Stimulated activated CD8-positive, alpha-beta memory T cell treated with anti-CD3 and anti-CD28 coated beads, Interleukin-2, amount 100 ng/mL, for 1 hour (primary cell): ENCODE measurements at places on chromosomes 2 and 18.

- DNase-seq, result no peak
Measured at GRCh38 chr2:171482308-171482707, 40.0 kb upstream of the CYBRD1 start.

- no peak for DNase-seq
Measured at GRCh38 chr2:12074126-12074844, 327.9 kb downstream of the LPIN1 start.

DNA sequence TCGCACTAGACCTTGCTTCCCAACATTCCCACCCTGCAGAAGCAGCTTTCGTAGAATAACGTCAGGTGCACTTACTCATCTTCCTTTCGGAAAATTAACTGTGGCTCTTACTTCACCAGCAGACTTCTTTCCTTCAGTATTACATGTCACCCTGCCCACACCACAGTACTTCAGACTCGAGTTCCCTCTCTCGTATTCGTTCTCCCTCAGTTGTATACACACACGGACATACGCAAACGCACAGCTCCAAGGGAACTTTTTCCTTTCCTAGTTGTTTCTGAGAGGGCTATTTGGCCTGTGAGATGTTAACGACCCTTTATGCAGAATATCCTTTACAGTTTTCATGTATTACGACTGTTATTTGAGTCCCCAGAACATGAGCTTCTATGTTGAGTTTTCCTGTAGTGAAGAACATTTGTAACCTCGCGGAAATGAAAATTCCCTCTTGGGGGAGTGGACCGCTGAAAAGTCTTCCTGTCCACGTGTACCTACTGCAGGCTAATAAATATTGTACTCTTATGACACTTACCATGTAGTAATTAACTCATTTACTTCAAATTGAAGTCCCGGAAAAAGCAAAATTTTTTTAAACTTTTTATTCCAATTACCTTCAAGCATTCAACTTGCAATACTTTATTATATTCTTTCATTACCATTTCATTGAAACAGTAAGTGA is 908 bp downstream of the ERLEC1 start:
- no peak for DNase-seq

- no peak for DNase-seq
Measured at GRCh38 chr2:149661844-149662243, 74.3 kb upstream of the MMADHC start.

GRCh38 chr2:18740474-18740881 is 151.1 kb upstream of the NT5C1B start:
- DNase-seq, result no peak

- no peak for DNase-seq
Measured at GRCh38 chr2:196604196-196604595, 35.3 kb upstream of the CCDC150 start.

DNA sequence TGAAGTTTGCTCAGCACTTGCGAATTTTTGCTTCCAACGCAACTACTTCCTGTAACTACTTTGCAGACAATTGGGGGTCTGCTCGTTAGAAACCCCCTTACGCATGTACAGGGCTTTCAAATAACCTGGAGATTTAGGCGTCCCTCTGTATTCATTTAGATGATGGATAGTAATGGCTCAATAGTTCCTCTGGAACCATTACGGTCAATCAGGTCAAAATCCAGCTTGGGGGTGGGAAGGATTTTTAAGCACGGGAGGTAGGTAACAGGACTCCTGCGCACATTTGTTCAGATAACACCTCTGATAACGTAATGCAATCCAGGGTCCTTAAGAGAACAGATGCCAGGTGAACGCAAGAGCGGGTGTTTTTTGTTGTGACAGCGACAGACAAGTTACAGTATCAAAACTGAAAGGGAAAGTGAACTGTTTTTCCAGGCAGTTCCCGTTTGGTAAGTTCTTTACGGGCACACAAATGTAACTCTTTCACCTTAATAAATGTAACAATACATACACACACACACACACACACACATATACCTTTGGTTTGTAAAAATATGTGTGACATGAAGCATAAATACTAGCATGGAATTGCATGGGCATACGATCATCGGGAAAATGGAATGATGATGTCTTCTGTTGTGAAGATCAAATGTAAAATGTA is 3.8 kb upstream of the OSR1 start:
- no peak for DNase-seq

GRCh38 chr2:146458585-146458984 is 1386.2 kb upstream of the ACVR2A start:
- no peak for DNase-seq

DNA sequence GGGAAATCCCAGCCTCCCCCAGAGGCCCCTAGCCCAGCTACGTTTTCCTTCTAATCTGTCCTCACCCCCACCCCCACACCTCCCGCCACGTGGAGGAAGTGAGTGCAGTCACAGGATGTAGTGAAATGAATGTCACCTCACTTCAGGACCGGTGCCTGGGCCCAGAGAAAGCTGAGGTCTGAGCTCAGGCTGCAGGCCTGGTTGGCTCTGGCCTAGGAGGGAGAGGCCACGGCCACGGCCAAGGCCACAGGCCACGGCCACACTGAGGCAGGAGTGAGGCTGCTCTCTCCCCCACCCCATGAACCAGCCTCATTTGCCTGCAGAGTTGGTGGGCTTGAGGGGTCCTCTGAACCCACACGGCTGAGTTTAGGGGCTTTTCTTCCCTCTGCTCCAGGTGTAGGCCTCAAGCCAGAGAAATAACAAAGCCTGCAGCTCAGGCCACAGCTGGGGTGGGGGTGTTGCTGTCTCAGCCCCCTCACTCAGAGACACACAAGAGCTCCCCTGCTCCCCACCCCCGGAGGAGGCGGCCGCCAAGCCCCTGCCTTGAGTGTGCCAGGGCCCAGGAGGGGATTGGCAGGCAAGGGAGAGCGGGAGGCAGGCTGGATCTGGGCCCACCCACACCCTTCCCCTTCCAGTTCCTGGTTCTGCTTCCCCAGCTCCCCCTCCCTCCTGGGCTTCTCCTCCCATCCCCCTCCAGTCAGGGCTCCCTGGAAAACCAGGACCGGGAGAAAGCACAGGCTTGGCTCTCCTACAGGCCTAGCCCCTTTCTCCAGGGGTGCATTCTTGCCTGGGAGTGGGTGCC is 27.0 kb downstream of the DNMT3A start:
- peak; percentile 39 for DNase-seq

- no peak for DNase-seq
Measured at GRCh38 chr2:205403244-205403825, 279.0 kb upstream of the NRP2 start.

- no peak for DNase-seq
Measured at GRCh38 chr2:53450923-53451322, 316.7 kb upstream of the CHAC2 start.

GRCh38 chr2:69175790-69176715 is 163.1 kb downstream of the ANTXR1 start:
- DNase-seq, result no peak

GRCh38 chr2:133652398-133652797 is 84.1 kb upstream of the NCKAP5 start:
- DNase-seq, result no peak

DNA sequence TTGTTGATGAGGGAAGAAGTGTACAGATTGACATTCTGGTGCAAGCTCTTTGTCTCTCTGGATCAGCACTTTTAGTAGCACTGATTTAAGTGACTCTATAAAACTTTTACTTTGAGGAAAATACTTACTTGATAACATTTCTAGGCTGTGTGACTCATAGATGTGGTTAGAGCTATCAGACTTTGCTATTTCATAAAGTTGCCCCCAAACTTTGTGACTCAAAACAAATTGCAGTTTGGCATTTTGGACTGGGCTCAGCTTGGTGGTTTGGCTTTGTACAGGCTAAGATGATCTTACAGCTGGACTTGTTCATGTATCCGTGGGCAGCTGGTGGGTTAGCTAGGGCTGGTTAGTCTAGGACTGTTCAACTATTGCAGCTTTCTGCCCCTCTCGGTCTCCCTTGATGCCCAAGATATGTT is 42.1 kb upstream of the GLS start:
- DNase-seq, result no peak

- DNase-seq, result no peak
Measured at GRCh38 chr18:76455003-76455676, 39.9 kb downstream of the ZNF516 start.

GRCh38 chr2:64380853-64381527 is 73.0 kb upstream of the LGALSL start:
- DNase-seq, result no peak

DNA sequence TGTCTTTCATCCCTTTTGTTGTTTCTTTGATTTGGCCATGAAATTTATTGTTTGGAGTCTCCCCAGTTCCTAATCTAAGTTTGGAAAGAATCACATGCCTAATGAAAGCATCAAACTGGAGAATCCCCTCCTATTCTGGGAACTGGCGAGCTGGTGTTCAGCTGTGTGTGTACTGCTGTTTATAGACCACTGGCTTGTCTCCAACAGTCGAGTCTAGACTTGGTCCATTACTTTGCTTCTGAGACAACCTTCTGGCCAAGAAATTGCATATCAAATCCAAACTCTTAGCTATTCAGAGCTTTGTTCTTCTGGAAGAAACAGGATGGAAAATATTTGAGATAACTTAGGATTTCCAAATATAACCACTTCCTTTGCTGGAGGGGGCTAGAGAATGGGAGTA is 111.5 kb upstream of the THSD7B start:
- DNase-seq, result no peak

GRCh38 chr2:21260311-21260710 is 136.5 kb downstream of the TDRD15 start:
- DNase-seq, result no peak

- no peak for DNase-seq
Measured at GRCh38 chr18:22871809-22872525, 61.2 kb upstream of the RBBP8 start.

GRCh38 chr2:42135381-42136312 is 33.5 kb upstream of the EML4 start:
- DNase-seq, result no peak

GRCh38 chr2:226176283-226176984 is 623.2 kb downstream of the IRS1 start:
- DNase-seq, result no peak

DNA sequence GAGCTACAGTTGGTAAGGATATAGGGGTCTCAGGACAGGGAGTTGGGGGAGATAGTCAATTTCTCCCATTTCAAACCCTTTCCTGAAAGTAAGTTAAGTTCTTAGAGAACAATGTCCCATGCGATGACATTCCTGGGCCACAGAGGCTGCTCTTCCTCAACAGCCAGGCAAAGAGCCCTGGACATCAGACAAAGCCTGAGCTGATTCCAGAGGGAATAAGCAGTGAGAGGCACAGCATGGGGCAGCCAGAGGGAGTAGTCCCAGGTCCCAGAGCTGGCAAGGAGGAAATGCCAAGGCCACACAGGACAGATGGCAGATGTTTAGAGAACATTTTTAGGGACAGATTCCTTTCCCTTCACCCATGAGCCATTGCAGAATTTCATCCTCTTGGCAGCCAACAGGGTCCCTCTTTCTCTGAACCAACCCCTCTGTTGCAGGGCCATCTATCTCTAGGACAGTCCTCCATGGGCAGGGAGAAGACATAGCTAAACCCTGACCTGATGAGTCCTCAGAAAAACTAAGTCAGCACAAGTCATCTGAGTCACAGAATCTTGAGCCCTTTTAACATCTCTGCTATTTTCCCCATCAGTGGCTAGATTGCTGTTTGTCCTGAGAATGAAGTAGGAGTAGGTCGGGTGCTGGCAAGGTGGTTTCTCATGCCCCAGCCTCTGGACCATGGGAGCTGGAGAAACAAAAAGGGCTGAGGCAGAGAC is 81.6 kb upstream of the STPG4 start:
- DNase-seq, result no peak

- no peak for DNase-seq
Measured at GRCh38 chr2:101401906-101402305, 14.6 kb upstream of the CREG2 start.

- no peak for DNase-seq
Measured at GRCh38 chr2:191927991-191928390, 81.1 kb upstream of the CAVIN2 start.

GRCh38 chr18:37270038-37270665 is 295.4 kb downstream of the CELF4 start:
- DNase-seq, result no peak

DNA sequence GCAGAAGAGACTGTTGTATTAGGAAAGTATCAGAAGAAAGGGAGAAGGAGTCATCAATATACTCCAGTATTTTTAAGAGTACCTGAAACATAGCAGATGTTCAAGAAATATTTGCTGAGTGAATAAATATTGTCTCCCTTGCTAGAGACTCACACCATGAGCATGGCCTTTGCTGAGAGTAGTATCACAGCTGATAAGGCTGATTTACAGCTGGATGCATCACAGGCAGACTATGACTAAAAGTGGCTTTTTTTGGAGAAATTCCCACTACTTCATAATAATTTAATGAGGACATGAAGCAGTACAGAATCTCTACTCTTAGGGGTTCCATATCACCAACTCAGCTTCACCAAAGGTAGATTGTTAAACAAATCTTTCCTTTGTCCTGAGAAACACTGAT is 373.3 kb downstream of the RBM43 start:
- DNase-seq, result no peak

DNA sequence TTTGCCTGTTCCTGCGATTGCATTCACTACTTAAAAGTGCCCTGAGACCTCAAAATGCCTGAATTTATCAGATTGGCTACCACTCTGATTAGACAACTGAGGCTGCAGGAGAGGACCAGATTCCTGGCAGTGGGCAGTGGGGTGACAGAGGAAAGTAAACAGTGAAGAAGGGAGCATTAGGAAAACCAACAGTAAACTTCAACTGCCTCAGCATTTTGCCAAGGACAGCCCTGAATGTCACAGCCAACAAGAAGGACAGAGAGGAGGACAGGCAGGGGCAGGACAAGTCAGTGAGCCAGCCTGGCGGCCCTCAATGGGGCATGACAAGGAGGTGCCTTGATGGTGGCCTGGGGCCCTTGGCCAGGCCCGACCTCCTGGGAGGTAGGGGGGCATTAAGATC is 24.3 kb downstream of the ACMSD start:
- DNase-seq, result no peak

DNA sequence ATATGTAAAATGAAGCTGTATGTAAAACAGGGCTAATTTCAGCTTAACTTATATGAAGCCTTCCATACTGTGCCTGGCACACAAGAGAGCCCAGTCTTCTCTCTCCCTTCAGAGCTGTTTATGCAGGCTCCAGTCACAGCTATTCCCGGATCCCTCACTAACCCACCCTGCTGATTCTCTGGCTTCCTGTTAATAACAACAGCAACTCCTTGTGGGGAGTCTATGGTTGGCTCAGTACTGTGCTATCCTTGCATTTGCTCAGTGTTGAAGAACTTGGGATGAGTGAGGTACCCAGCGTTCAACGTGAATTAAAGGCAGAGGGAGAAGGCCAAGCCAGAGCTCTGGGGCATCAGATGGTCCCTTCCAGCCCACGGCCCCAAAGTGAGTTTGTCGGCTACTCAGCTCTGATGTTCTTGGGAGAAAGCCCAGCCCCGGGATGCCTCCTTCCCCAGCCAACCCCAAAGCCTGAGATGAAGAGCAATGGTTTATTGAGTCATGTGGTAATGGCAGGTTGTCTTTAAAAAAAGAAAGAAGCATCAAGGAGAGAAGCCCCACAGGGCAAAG is 43.2 kb downstream of the PSD4 start:
- no peak for DNase-seq

GRCh38 chr2:241116606-241117560 is 14.8 kb upstream of the MTERF4 start:
- DNase-seq, result no peak
